ENCODE measurements at places on chromosomes 11 and 22.

DNA sequence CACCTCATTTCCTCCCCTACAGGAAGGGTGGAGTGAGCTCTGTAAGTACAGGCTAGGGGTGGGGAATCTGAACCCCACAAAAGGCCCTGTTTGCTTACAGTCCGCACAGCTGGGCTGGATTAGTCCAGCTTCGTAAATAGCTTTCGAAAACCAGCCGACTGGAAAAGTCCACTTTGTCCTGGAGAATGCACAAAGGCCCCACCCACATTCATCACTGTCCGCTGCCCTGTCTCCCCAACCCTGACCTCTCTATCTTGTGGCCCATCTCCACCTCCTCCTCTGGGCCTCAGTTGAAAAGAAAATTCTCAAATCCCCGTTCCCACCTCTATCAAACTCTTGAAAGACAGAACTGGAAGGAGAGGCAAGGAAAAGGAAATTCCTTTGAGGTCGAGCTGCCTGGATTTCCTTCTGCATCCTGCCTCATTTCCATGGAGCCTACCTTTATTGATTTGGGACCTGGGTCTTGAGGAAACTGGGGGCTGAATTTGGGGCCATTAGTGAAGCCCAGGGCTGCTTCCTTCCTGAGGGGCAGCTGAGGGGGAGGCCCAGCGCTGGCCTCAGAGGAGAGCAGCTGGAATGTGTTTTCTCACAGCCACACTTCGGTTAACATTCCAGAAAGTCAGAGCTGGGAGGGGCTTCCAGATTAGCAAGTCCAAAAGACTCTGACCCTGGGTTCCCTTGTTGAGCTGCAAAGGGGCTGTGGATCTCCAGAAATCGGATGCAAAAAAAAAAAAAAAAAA is 147.6 kb downstream of the FBXO7 start:
- DNase-seq, result no peak

GRCh38 chr11:99316776-99317520 is 296.2 kb downstream of the CNTN5 start:
- DNase-seq, result no peak

DNA sequence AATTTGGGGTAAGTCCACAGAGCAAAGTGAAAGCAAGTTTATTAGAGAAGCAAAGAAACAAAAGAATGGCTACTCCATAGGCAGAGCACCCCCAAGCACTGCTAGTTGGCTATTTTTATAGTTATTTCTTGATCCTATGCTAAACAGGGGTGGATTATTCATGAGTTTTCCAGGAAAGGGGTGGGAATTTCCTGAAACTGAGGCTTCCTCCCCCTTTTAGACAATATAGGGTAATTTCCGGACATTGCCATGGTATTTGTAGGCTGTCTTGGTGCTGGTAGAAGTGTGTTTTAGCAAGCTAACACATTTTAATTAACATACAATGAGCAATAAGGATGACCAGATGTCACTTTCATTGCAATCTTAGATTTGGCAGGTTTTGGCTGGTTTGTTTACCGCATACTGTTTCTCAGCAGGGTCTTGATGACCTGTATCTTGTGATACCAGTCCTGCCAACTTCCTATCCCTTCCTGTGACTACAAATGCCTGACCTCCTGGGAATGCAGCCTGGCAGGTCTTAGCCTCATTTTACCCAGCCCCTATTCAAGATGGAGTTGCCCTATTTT is 937 bp upstream of the C1QTNF6 start:
- DNase-seq, result no peak

GRCh38 chr11:71305041-71305440 is 52.7 kb upstream of the SHANK2 start:
- DNase-seq, result no peak

- DNase-seq, result peak; percentile 10
These were observed 14.3 kb downstream of the ATP5MG start for GRCh38 chr11:118415739-118416068.

GRCh38 chr11:15602047-15602446 is 487.3 kb downstream of the INSC start:
- no peak for DNase-seq

GRCh38 chr11:125286486-125286885 is 121.9 kb downstream of the PKNOX2 start:
- DNase-seq, result no peak

DNA sequence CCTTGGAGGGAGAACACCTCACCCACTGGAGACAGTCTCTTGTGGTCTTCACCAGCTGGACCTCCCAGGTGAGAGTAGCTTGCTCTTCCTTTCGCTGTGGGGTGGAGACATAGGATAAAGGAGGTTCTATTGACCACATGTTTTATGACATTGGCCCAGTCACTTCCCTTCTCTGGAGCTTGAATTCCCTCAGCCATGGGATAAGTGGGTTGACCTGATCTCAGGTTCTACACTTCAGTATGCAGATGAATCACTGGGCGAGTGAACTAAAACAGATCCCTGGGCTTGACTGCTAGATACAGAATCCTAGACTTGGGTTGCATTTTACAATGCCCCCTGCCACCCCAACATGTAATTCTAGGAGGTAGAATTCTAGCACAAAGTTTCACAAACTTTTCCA is 54.8 kb upstream of the PRSS23 start:
- DNase-seq, result no peak

DNA sequence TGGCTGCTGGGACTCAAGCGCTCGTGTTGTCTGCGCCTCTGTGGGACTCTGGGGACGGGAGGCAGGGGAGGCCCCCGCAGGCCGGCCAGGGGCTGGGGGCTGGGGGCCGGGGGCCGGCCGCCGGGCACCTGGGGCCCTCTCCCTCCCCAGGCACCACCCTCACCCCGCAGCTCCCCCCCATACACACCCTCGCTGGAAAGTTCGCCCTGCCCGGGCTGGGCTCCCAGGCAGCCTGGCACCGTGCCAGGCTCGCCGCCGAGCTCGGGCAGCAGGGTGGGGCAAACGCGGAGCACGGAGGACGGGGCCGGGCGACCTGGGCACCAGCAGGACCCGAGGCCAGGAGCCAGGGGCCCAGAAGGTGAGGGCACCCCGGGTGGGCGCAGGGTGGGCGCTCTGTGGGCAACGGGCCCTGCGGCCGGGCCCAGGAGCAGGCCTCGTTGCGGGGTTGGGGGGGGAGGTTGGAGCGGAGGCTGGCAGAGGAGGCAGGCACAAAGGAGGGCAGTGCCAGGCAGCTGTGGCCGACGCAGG is 76.7 kb upstream of the WNT7B start:
- peak; percentile 64 for DNase-seq

- DNase-seq, result no peak
These were observed 8.2 kb upstream of the MAFF start for GRCh38 chr22:38193580-38193979.

GRCh38 chr11:45890886-45891550 is 5.6 kb downstream of the MAPK8IP1 start:
- no peak for DNase-seq

DNA sequence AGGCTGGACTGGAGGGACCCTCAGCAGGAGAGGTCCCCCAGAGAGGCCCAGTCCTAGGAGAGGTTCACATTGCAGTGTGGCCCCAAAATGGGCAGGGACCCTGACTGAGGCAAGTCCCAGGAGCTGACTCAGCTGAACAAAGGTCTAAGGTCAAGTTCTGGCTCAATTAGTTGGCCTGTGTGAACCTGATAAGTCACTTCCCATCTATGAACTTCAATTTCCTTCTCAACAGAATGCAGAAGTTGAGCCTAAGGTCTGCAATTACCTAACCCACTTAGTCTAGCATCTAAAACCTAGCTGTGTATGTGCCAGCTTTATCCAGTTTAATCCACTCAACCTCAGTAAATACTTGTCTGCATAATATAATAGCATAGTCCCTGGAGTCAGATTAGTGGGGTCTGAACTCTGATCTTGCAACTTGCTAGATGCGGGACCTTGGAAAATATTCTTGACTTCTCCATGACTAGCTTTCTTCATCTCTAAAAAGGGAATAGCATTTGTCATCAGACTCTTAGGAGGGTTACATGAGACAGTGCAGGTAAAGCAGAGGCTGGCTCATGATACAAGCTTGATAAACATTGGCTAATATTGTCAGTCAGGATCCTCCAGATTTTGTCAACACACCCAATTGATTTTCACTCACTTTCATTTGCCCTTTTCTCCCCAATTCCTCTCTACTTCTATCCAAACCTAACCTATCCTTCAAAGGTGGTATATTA is 465.5 kb downstream of the INSC start:
- DNase-seq, result no peak

All from central memory CD4-positive, alpha-beta T cell (primary cell).